ENCODE measurements at places on chromosomes 6 and 20.

DNA sequence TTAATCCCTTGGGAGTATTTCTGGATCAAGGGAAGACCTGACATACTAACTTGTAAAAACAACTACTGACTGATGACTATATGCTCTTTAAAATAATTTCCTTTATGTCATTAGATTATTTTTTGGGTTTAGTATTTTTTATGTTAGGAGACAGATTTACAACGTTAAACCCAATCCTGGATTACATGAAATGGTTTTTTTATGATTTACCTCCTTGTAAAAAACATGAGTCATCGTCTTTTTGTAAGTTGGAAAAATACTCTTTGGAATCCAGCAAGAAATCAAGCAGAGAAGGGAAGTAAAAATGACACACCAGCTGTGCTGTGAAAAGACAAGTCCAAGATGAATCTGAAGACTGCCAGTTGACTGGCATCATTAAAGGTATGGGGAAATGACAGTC, 6.7 kb downstream of the STK4 start:
- no peak for DNase-seq

DNA sequence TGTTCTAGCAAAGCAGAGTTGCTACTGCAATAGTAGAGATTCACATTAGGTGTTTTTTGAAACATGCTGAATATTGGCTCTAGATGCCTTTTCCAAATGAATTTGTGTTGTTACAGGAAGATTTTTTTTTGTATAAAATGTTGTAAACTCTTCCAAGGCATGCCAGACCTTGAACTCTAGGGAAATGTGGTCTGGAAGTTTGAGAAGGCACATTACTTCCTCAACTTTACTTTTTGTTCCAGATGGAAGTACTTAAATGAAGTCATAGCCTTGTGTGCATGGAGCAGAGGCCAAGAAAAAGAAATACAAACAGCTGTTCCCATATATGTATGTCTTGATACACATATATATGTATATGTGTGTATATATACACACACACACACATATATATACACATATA, 585.7 kb upstream of the MARCKS start:
- DNase-seq, result no peak

- no peak for DNase-seq
These were observed 54.2 kb downstream of the OPN5 start for GRCh38 chr6:47836046-47836445.

DNA sequence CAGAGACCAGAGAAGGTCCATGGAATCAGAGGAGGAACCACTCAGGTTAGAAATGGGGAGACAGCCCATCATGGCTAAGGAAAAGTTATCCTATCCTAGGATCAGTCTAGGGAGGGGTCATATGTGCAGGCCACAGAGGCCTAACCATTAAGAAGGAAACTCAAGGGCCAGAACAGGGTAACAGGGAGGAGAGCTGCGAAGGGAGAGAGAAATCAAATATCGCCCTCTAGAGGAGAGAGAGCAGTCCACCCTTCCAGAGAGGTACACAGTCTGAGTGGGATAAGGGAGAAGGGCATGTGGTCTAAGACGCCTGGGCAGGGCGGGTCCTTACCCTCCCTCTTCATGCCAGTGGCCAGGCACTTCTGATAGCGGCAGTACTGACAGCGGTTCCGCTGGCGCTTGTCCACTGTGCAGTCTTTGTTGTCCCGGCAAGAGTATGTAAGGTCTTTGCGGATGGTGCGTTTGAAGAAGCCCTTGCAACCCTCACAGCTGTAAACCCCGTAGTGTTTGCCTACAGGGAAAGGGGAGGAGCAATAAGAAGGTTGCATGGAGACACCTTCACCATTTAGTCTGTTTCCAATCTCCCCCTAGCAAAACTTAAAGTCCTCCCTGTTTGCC, 2.9 kb downstream of the RXRB start:
- DNase-seq, result no peak

DNA sequence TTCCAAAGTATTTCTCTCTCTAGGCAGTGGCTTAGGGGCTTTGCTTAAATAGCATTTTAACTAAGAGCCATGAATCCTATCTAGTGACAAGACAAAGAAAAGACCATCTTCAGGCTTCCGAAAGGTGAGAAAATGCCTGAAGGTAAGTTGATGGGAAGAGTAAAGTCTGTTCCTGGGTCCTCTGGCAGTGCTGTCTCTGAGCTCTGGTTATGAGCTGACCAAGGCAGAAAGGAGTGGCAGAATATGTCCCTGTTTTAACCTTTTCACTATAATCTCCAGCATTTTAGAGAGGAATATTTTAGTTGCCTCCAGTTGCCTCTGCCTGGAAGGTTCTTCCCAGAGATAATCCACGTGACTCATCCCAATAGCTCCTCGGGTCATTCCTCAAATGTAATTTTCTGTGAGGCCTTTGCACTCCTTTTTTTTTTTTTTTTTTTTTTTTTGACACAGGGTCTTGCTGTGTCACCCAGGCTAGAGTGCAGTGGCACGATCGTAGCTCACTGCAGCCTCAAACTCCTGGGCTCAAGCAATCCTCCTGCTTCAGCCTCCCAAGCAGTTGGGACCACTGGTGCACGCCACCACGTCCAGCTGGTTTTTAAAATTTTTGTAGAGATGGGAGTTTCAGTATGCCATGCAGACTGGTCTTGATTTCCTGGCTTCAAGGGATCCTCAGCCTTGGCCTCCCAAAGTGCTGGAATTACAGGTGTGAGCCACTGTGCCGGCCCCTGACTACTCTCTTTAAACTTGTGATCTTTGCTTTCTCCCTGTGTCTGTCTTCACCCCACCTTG, 3.7 kb upstream of the ARMH2 start:
- no peak for DNase-seq

GRCh38 chr20:23988561-23988960, at the start of gene GGTLC1:
TSS of gene GGTLC1 (minus strand) at chr20:23988779. CDS start at chr20:23986611, 2,168 bp downstream.
- no peak for DNase-seq

DNA sequence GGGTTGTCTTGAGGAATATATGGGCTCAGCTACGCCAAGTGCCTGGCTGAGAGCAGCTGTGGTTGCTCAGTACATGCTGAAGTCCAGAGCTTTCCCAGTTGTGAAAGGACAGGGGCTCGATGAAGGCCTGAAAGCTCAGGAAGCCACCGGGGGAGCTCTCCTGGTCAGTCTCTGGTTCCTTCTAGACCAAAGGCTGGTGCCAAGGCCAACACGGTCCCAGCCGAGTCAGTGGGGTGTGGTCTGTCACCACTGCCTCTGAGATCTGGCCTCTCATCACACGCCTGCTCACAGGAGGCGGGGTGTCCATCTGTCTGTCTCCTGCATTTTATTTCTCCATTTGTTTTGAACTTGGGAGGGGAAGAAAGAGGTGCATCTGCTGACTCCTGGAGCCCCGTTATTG, 4.9 kb upstream of the FAM83C start:
- DNase-seq, result no peak

- DNase-seq, result no peak
These were observed 888.8 kb downstream of the QKI start for GRCh38 chr6:164303102-164303964.

- no peak for DNase-seq
These were observed 104.9 kb upstream of the SLC22A23 start for GRCh38 chr6:3561725-3562124.

- DNase-seq, result no peak
These were observed 507.9 kb downstream of the EYS start for GRCh38 chr6:65199121-65199520.

GRCh38 chr6:157741948-157742556, 81.0 kb upstream of the SNX9 start:
- no peak for DNase-seq

GRCh38 chr6:33960345-33961313, 156.8 kb upstream of the MLN start:
- DNase-seq, result no peak

GRCh38 chr6:117396228-117396627, 29.5 kb downstream of the ROS1 start:
- no peak for DNase-seq

GRCh38 chr6:37694259-37694658, 3.4 kb downstream of the MDGA1 start:
- no peak for DNase-seq

- no peak for DNase-seq
These were observed 7.3 kb downstream of the ZC3H12D start for GRCh38 chr6:149477544-149477943.

- no peak for DNase-seq
These were observed 43.0 kb upstream of the CD83 start for GRCh38 chr6:14074476-14075094.

DNA sequence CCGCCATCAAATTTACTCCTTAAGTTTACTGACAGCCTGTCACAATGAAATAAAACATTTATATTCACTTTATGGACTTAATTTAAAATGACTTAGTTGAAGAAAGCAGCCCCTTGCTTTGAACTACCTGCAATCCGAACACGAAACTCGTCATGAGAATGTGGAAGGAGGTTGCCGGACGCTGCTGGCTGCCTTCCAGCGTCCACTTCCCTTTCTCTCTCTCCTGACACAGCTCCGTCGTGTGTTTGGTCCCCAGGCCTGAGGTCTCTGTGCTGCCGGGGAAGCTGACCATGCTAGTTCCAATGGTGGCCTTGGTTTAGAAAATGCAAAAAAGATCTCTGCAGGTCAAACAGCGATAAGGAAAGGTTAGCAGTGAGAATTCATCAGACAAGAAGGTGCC, 519.7 kb downstream of the CDH26 start:
- no peak for DNase-seq

DNA sequence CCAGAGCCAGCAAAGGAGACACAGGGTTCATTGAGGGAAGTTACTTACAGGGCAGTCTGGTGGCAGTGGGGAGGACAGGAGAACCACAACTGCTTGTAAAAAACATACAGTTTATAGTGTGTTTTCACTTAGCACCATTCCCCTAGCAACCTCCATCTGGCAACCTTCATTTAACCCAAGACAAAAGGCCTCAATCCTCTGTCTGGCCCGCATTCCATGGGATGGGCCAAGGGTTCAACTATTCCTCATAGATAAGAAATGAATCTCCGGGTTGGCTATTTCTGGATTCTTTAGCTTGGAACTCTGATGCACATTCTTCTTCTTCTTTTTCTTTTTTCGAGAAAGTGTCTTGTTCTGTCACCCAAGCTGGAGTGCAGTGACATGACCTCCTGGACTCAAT, 26.3 kb upstream of the FYN start:
- DNase-seq, result no peak

GRCh38 chr6:155062866-155063341, 67.8 kb downstream of the TIAM2 start:
- DNase-seq, result no peak

DNA sequence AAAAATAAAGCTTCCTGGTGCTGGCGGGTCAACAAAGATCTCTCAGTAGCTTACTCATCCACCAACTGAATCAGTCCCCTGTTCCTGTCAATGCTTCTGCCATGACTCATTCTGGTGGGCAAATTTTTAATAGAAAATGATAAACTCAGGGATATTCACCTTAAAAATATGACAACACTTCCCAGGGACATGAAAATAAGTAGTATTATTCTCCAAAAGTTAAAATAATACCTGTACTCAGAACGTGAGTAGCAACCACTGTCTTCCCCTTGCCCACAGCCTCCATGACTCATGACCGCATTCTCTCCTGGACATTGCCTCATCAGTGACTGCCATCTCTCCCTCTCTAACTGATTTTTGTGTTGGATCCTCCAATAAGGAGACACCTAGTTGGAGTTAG, 552.3 kb downstream of the KIF16B start:
- no peak for DNase-seq

DNA sequence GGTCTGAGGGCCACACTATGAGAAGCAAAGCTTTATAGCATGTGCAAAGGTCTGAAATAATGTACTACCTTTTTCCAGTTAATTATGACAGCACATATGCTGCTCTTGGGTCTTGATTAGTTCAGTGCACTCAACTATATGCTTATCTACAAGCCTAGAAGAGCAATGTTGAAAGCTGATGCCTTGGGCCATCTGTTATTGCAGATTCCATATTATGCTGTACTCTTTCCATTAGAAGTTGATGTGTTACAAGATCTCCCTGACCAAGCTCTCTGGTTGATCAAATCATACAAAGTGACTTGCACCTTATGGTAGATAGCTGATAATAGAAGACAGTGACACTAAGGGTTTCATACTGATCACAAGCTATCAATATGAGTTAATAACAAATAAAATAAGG, 327.3 kb downstream of the FRK start:
- no peak for DNase-seq

GRCh38 chr6:141484711-141485110, 648.0 kb upstream of the GJE1 start:
- no peak for DNase-seq

DNA sequence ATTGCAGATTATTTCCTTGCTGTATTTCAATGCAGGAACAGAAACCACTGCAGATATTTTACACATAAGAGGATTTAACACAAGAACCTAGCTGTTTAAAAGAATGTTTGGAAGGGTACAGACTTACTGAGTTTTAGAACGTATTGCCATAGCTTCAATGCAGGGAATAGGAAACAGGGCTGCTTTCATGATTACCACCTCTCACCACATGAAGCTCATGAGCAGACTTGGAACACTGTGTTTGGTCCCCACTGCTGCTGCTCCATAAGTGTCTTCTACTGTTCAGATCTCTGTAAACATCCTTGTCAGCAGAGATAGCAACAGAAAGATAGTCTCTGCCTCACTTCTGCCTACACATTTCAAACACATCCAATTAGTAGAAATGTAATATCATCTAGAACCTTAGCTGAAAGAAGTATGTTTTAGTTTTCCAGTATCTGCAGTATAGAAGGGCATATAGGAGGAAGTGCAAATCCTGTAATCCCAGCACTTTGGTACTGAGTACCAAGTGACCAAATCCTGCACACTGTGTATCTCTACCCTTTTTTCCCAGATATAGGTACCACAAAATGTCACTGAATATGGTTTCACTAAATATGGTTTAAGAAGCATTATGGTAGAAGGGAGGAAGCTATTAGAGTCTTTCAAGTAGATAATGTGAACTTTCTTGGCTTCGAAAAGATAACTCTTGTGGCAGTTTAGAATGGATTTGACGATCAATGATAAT, 51.9 kb downstream of the STXBP5 start:
- no peak for DNase-seq

DNA sequence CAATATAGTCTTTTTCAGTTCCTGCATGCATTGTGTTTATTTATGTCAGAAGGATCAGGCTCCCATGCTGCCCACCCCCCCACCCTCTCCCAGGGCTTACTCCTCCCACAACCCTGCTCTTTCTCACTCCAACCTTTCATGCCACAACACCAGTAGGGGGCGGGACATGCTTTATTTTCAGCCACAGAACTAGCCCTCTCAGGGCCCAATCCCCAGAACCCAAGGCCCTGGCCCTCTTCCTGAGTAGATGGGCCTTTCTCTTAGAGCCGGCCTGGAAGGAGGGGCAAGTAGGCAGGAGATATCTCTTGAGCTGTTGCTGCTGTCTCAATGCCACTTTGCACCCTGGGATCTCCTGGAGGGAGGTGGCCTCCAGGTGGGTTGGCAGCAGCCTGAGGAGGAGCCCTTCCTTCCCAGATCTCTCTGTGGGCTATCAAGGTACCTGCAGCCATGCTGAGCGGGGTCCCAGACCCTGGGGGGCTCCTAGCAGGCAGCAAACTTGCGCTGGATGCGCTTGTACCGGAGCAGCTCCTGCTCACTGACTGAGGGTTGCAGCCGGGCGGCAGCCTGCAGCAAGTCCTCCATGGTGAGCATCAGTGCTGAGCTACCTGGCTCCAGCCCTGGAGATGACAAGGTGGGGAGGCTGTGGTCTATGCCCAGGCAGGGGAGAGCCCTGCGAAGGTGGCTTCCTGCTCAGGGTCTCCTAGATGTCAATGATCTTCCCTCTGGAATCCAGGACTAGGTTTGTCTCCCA, 3.5 kb downstream of the GNMT start:
- peak; percentile 18 for DNase-seq
